ENCODE measurements at places on chromosomes 2 and 18.

- DNase-seq: no peak
Observed at GRCh38 chr2:96771796-96772618, 11.3 kb downstream of the CNNM4 start.

DNA sequence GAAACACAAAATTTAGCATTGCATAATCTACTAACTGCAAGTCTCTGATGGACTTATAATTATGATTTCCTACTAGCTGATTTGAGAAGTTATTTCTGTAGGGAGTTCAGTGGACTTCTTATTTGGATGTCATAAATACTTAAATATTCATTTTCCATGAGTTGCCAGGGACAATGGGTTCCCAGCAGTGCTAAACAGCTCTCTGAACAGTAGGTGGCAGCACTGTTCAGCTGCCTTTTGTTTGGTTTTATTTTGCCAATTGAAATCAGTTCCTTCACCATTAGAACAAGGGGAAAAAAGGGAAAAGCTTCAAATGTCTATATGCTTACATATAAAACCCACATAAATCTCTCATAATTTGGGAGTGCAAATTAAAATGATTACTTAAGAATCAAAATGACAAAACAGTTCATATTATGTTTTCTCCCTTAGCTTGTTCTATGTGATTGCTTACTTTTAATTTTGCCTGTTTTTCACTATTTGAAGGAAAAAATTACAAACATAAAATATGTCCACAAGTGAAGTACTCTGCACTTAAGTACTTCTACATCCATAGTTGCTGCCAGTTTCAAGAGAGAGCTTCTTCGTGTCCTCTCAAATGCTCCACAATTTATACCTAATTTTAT is 898.9 kb downstream of the CPS1 start:
- no peak for DNase-seq

- DNase-seq: no peak
Observed at GRCh38 chr2:109217362-109218086, 88.5 kb downstream of the SH3RF3 start.

GRCh38 chr18:55250768-55251173 is 291.5 kb upstream of the CCDC68 start:
- DNase-seq: no peak

DNA sequence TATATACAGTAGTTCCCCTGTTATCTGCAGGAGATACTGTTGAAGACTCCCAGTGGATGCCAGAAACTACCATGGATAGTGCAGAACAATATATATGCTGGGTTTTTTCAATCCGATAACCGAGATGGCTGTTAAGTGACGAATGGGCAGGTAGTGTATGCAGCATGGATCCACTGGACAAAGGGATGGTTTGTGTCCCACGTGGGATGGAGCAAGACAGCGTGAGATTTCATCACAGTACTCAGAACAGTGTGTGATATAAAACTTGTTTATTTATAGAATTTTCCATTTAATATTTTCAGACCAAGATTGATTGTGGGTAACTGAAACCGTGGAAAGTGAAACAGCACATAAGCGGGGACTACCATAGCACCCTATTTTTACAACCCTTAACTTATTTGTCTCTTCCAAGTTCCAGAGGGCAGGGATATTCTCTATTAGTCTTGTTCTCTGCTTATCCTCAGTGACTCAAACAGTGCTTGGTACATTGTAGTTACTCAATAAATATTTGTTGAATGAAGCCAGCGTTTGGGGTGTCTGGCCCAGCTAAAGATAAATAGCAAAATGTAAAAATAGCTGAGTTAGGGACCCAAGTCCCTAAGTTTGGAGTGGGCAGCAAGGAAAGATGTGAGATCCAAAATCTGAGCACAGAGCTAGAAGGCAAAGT is 50.0 kb downstream of the RHBDD1 start:
- no peak for DNase-seq

DNA sequence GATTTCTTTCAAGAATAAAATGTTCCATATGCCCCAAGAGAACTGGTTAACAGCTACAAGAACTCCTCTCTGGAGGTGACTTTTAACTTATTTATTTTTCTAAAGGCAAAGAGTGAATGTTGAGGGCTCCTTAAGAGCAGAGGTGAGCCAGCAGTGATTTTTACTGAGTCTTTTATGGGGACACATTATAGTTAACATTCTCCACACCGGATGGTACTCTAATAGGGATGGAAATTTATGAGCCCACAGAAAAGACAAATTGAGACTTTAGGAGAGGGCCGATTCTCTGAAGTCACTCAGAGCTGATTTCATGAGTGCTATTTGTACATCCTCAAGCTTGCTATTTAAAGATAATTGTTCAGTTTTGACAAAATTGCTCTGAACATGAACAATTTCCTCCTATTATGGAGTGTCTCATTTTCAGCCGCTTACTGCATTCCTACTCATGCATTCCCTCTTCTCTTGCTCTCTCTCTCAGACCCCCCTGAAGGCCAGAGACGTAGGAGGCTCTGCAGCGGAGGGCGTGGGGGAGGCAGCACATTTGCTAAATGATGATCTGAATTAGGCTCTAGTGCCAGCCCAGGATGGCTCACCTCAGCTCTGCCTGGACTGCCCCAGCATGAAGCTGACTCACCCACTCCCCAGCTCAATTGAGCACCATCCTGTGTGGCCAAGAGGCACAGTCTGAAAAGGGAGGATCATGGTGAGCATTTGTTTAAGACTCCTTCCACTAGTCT is 5.9 kb upstream of the RPL37A start:
- no peak for DNase-seq

GRCh38 chr2:157830696-157831570 is 45.2 kb downstream of the ACVR1 start:
- no peak for DNase-seq

- DNase-seq: no peak
Observed at GRCh38 chr2:32614084-32614483, 13.8 kb upstream of the TTC27 start.

DNA sequence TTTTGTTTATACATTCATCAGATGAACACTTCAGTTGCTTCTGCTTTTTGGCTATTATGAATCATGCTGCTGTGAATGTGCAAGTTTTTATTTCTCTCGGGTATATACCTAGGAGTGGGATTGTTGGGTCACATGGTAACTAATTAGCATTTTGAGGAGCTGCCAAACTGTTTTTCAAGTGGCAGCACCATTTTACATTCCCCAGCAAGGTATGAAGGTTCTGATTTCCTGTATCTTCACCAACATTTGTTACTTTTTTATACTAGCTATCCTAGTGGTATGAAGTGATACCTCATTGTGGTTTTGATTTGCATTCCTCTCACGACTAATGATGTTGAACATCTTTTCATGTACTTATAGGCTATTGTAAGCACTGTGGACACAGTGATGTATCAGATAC is 53.9 kb downstream of the DYNC1I2 start:
- DNase-seq: no peak

DNA sequence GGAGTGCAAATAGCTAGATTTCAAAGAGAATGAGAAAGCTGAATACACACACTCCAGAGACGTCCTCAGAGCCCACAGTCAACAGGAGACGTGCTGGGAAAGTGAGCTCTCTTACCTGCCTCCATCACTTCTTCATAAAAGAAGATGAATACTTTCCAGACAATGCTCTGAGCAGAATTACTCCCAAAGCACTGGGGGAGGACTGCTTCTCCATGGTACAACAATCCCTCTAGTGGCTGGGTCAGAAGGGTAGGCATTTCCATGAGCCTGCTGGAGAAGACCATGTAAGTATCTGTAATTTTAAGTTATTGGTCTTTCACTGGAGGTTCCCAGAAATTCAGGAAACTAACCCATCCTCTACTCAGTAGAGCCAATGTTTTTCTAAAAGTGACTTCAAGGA is 190.3 kb downstream of the RBM43 start:
- no peak for DNase-seq
